HTR-8/SVneo (cell line): ENCODE measurements at places on chromosomes 7 and 10.

DNA sequence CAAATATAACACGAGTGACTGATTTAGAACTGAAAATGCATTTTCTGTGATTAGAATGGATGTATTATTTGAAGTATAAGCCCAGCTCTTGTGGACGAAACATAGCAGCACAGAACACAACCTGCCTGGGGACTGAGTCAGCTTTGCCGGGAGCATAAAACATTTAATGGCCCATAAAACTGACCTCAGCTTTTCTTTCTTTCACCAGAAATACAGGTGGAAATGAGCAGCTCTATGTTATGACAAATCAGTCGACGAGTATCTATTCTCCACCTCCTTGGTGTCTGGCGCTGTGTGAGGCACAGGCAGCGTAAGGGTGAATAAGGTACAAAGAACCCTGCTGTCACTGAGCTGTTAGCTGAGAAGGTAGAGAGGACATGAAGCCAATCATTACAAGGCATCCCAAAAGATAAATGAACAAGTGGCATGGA, 471.6 kb upstream of the AKR1E2 start:
- peak; percentile 14 for DNase-seq

GRCh38 chr7:158252081-158252836, 335.4 kb downstream of the PTPRN2 start:
- DNase-seq, result no peak

GRCh38 chr7:74185636-74186035, 11.5 kb downstream of the EIF4H start:
- DNase-seq, result no peak

GRCh38 chr7:32335107-32335506, 155.1 kb downstream of the LSM5 start:
- DNase-seq, result peak; percentile 18

DNA sequence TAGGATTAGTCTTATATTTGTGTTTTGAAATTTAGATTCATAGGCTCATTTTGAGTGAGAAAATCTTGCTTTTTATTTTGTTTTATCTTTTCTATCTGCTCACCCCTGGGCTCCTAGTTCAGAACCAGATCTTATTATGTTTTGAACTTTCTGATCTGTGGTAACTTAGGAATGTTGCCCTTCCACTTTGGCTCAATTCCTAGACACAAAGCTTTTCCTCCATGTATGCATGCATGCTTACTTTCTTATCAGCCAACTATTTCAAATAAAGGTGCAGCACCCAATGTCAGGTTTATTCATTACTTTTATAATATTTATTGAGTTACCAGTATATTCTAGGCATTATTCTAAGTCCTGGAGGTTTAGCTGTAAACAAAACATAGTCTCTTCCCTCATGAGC, 374.8 kb upstream of the KIAA1217 start:
- DNase-seq, result no peak

- DNase-seq, result no peak
Measured at GRCh38 chr10:107579970-107580369, 415.5 kb upstream of the SORCS1 start.

DNA sequence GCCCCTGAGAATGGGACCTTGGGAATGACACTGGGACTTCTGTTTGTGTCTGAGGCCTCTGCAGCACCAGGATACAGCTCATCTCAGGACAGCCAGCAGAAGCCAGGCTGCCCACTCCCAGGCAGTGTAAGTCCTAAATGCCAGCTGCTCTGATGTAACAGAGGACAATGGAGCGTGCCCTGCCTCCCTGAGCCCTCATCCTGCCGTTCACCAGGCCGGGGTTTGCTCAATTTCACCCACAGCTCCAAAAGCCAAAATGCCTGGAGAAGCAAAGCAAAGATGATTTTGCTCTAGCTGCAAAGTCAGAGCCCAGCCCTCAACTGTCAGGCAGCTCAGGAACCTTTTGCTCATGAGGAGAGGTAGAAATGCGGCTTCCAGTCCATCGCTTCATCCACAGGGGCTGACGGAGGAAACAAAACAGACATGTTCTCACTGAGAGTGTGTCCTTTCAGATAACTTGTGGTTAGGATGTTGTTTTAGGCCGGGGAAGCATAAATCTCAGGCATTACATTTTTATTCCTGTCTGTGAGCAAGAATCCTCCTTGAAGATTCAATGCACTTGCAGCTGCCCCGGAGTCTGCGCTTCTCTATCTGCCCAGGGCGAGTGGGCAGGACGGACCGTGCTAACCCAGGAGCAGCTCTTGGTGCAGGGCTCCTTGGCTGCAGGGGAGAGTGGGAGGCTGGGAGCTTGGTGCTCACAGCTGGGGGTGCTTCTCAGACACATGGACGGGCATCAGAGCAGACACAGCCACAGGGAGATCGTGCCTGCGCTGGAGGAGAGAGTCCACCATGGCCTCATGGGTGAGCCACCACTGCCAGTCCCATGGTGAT, 83.2 kb upstream of the CHST15 start:
- DNase-seq, result no peak

DNA sequence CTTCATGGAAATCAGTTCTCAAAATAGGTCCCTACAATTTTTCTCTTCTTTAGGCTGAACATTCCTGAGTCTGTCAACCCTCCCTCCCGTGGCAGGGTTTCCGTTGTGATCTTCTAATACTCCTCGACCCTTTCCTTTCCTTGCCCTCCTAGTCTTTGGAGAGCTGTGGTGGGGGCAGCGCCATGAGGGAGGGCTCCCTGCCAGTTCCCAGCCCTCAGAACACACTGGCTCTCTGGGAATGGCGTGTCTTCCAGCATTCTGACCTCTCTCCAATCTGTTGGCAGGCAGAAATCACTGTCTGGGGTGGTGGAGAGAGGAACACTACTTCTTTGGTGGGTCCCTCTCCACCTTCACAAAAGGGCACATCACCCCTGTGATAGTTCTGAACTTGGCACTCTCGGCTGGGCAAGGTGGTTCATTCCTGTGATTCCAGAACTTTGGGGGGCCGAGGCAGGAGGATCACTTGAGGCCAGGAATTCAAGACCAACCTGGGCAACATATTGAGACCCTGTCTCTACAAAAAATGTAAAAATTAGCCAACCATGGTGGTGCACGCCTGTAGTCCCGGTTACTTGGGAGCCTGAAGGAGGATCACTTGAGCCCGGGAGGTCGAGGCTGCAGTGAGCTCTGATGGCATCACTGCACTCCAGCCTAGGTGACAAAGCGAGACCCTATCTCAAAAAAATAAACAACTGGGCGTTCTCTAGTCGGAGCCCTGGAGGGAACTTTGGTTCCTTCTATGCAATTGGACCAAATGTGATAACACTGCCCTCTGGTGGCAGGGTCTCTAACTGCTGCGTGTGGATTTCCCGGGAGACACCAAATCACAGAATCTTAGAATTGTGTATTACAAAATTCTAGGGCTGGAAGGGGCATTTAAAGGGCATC, 13.1 kb upstream of the ARPC1A start:
- peak; percentile 63 for DNase-seq

GRCh38 chr7:134513169-134513752, 14.1 kb upstream of the AKR1B10 start:
- DNase-seq, result peak; percentile 41

- no peak for DNase-seq
Measured at GRCh38 chr7:55387062-55387965, 22.2 kb downstream of the LANCL2 start.

DNA sequence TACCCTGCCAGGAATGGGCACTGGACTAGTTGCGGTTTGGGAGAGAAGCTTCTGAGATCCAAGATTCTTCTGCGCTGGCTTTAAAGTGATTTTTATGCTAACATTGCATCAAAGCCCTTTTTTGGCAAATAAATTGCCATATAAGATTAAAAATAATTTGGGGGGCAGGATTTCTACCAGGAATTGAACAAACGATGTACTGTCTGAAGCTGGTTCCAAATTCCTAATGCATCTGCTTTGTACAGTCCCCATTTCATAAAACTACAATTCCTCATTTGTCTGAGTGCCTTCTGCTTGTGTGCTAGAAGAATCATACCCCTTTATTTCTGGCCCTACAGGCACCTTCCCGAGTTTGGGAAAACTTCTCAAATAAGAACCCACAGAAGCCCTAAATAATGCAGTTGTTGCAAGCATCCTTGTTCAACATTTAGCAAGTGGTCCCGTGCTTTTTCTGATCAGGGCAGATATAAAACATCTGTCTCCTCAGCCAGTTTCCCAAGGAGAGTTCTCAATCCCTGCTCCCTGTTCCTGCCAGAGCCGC, 349.7 kb downstream of the PTEN start:
- DNase-seq, result no peak

DNA sequence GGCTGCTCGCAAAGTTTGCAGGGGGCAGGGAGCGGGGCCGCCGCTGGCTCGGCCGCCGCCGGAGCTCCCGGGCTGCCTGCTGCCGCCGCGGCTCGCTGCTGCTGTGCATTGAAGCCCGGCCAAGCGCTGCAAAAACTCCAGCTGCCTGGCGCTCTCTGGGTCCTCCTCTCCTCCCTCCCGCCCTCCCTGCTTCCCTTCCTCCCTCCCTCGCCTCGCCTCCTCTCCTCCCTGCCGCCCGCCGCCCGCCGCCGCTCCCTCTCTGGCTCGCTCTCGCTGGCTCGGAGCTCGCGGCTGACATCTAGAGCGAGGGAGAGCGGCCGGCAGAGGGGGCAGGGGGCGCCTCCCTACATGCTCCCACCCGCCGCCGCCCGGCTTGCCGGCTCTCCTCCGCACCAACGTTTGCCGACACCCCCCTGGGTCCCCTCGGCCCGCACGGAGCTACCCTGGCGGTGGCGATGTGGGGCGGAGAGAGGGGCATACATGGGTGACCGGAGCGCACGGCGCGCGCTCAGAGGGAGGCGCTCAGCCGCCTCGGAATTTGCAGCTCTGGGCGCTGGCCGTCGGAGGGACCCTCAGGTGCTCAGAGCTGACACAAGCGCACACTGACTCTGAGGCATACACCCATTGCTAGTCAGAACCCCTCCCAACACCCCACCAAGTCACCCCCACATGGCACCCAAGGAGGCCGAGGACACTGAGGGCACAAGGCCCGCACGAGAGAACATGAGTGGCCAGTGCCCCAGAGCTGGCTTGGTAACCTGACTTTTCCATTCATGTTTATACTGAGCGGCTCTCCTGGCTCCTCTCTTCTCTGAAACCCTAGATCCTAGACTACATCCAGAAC, 1.2 kb upstream of the PLXNA4 start:
- DNase-seq, result no peak

DNA sequence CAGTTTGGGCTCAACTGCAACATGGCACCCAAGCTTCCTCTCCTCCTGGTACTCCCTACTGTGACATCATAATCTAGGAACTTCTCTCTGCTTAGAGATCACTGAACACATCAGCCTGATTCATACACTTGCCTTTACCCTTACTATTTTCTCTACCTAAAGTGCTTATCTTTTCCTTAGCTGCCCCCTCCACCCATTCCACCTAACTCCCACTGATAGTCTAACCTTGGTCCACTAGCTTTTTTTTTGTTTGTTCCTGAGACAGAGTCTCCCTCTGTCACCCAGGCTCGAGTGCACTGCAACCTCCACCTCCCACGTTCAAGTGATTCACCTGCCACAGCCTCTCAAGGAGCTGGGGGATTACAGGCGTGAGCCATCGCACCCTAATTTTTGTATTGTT, 15.9 kb downstream of the CUL2 start:
- DNase-seq, result no peak

GRCh38 chr10:60169111-60169510, 220.6 kb downstream of the ANK3 start:
- DNase-seq, result no peak

- no peak for DNase-seq
Measured at GRCh38 chr7:47912332-47912731, 35.9 kb downstream of the PKD1L1 start.

- DNase-seq, result no peak
Measured at GRCh38 chr10:124525751-124526600, 64.4 kb downstream of the LHPP start.

- DNase-seq, result no peak
Measured at GRCh38 chr7:55501611-55502010, 70.7 kb downstream of the VOPP1 start.

DNA sequence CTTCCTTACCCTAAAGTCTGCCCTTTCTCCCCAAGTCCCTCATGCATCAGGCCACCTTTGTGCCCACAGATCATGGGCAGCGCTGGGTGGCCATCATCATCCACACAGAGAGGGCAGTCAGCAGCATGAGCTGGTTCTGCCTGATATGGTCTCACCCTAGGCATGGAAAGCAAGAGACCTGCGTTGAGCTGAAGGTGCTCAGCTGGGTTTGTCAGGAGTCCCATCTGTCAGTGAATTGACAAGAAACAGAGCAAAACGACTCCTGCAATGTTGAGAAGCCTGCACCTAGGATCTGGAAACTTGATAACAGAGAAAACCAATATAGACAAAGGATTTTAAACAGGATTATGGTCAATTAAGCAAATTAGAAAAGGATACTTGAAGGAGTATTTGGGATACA, 242.7 kb upstream of the PRSS1 start:
- DNase-seq, result no peak

GRCh38 chr7:45998506-45998905, 77.4 kb upstream of the IGFBP3 start:
- no peak for DNase-seq

- no peak for DNase-seq
Measured at GRCh38 chr7:18958627-18959026, 158.8 kb downstream of the TWIST1 start.

DNA sequence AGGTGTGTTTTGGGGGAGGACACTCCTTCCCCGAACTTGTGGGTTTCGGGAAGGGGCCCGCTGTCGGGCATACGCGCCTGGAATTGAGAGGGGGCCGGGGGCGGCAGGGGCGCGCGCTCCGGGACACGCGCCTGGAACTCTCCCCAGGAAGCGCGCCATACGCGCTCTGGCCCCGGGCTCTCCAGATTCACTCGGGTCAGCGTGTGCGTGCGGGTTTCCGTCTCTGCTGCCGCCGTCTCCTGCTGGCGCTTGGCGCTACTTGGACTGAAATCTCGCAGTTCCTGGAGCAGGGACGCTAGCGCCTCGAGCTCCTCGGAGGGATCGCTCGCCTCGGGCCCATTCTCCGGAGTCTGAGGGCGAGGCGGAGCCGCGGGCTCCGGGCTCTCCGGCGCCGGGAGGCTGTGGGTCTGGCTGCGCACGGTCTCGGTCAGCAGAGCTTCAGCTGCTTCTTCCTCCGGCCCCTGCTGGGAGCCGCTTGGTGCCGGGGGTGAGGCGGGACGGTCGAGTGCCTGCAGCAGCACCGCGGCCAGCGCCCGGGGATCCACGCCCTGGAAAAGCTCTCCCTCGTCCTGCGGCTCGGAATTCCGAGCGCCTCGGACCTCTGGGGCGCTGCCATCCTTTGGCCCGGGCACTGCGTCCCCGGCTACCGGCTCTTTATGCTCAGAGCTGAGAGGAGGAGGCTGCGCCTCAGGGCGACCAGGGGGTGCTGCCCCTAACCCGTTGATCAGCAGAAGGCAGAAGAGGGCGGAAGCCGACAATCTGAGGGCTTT, 1.1 kb downstream of the VGF start:
- no peak for DNase-seq
